ENCODE measurements at places on chromosomes 5 and 9.

DNA sequence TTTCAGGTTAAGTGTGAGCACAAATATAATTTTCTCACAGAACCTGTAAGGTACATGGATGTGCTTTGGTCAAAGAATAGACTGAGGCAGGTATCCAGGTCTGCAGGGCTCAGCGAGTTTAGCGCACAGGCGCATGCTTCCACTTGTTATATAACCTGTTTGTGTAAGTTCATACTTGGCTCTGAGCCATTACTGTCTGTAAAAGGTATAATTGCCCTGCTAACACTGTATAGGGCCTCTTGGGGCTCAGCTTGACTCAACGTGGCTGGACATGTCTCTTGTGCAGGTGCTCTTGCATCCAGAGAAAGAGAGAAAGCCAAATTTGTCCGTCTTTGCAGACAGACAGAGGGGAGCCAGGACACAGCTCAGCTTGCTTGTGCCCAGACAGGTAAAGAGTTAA, 759.6 kb downstream of the MTRR start:
- DNase-seq = peak; percentile 45

DNA sequence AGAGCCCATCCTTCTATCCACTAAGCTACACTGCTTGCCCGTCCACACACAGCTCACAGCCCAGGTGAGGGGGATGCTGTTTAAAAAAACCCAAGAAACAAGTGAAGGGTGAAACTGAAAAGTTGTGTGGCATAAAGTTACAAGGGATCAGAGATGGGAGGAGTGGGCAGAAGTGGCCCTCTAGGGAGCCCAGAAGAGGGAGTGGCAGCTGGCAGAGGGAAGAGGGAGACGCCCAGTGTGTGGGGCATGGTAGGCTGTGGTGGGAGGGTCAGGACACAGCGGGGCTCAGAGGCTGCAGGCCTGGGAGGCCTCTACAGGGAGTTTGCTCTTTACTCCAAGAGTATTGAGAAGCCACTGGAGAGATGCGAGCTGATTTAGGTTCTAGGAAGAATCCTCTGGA, 30.1 kb upstream of the HRH2 start:
- no peak for DNase-seq

DNA sequence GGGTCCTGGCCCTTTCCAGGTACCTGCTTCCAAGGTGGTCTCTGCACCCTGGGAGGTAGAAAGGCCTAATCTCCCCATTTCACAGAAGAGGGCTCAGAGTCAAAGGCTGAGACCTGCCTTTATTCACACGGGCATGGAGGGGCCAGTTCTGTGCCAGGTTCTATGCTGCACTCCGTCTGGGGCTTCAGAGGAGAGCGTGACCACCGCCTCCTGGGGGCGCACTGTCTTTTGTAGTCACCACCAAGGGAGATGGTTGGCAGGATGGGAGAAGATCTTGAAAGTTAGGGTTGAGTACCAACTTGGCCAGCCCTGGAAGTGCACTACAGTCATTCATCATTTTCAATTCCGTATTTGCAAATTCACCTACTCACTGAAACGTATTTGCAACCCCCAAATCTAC, 23.7 kb upstream of the PRDM12 start:
- no peak for DNase-seq

DNA sequence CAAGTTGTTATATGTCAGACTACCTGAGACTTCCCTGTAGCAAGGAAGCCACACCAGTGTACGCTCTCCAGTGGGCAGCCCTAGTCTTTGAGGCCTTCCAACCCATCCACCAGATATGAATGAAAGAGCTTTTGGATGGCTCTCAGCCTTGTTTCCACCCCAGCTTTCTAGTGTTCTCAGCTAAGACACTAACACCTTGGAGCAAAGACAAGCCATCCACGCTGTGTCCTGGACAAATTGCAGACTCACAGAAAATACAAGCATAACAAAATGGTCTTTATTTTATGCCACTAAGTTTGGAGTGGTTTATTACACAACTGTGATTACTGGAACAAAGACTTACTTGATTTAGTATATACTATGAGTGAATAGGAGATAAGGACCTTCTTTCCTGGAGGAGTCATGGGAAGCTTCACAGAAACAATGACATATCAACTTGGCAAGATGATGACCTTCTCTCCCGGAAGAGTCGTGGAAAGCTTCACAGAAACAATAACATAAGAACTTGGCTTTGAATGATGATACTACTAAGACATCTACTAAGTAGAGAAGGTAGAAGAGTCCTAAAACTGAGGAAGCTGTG, 134.0 kb upstream of the VCAN start:
- DNase-seq = no peak

DNA sequence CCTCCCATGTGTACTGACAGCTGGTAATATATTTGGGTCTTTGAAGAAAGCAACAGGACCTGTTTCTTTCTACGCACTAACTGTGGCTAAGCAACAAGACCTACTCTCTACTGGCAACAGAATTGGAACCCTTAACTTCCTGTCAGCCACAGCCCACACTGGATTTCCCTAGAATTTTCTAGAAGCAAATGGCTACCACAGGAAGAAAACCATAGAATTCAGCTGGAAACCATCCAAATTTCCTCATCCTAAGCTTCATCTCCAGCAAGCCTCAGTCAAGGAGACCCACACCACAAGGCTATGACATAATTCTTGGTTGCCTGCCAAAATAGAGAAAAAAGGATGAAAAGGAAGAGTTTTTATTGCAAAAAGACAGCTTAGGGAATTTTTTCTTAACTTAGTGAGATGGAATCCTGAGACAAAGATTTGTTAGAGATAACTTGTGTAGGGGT, 171.8 kb upstream of the TNC start:
- DNase-seq = peak; percentile 10

GRCh38 chr5:122743261-122743660, 31.6 kb upstream of the SNX2 start:
- no peak for DNase-seq

- DNase-seq = no peak
Observed at GRCh38 chr9:135739271-135740220, 37.6 kb downstream of the KCNT1 start.

GRCh38 chr5:6370580-6370979, 7.8 kb downstream of the MED10 start:
- no peak for DNase-seq

- DNase-seq = peak; percentile 72
Observed at GRCh38 chr9:134360897-134361296, 34.6 kb downstream of the RXRA start.

DNA sequence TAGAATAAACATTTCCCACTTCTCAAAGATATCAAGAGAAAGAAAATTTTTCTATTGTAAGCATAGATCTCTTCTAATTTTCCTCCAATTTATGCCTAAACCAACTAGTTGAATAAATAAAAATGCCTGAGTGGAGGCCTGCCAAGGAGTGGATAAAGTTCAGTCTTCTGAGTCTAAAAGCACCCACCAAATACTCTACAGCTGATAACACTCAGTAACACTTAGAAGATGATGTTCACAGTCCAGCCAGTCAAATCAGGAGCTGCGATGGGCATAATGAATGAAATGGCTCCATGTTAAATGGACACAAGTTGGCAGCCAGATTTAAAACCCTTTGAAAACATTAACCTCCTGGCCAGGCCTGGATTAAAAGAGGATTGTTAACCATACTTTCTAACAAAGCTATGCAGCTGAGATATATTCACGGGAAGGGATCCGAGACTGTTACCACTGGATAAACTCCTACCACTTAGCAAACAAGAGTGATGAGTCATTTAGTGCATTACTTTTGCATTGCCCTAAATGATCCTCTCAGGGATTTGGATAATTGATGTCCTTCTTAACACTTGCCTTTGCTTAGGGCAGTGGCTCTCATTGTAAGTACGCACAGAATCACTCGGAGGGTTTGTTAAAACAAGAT, 63.7 kb upstream of the CCDC112 start:
- DNase-seq = no peak

DNA sequence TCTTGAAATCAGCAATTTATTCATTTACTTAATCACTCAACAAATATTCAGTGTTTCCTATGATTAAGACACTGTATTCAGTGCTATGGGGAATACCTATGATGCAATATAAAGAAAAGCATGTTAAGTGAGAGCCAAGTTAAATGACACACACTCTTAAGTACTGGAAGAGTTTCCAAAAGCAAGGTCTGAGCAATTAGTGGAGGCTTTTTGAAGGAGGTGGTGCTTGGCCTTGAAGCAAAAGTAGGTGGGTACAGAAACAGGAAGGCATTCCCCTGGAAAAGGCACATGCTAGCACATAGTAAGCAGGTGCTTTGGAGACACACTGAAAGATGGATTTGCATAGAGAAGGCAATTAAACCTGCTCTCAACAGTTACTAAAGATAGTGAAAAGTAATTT, 4.0 kb downstream of the TSLP start:
- peak; percentile 90 for DNase-seq

GRCh38 chr5:81827500-81827899, 76.6 kb upstream of the SSBP2 start:
- DNase-seq = no peak

DNA sequence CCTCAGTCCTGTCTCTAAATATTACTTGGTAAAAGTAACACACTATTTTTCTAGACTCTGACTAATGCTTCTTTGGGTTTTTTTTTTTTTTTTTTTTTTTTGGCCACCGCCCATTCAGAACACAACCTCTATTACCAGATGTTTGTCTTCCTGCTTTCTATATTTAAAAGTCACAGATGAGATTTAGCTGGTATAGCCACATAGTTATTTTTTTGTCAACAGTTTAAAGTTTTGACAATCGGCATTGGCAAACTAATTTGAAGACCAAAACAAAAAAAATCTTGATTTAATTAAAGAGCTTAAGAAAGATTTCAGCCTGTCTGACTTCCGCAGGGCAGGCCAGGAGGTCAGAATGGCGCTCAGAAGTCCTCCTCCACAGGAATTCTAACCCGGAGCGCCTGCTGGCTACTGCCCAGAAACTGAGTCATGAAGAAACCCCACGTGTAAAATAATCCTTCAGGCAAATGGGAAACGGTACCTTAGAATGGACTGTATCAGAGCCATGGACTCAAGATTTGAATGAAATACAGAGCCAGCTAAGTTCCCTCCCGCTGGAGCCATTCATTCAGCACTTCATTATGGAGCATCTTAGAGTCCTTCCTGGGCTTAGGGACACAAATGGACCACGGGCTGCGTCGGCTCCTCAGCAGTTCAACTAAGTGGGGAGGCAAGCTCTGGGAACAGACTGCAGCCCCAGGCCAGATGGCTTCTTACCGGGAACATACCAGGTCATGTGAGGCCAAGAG, 55.6 kb downstream of the PTPDC1 start:
- DNase-seq = peak; percentile 97

DNA sequence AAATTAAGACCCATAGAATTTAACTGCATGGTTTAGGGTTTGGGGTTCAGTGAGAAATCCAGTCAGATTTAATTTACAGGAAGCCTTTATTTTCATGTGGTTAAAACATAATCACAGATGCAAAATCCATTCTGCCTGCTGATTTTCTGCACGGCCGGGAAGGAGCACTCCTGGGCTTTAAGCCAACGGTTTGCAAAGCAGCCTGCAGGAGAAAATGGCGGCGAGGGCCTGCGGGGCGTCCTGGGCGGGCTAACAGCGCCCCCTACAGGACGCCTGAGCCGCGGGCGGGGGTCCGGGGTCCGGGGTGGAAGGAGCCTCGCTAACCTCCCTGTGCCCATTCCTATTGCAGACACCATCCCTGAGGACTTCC, 47.6 kb downstream of the THBS4 start:
- peak; percentile 75 for DNase-seq

GRCh38 chr9:98485706-98486105, 223.0 kb downstream of the GABBR2 start:
- no peak for DNase-seq

- DNase-seq = no peak
Observed at GRCh38 chr5:113215401-113216060, 219.3 kb downstream of the TSSK1B start.

- peak; percentile 81 for DNase-seq
Observed at GRCh38 chr5:2670940-2671339, 80.5 kb downstream of the IRX2 start.

GRCh38 chr9:10059044-10059443, 553.8 kb downstream of the PTPRD start:
- peak; percentile 69 for DNase-seq

DNA sequence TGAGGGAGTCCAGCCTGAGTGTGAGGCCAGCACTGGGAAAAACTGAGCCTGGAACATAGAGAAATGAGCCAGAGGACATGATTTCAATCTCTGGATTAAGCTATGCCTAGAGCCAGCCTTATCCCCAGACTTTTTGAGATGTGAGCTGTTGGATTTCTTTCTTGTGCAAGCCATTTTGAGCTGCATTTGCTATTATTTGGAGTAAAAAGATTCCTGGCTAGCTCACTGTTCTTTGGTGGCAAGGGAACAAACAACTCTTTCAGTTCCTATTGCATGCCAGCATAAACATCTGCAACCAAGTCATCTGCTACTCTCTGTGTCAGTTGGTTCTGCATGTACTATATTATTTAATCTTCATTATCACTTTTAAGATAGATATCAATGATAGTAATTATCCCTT, 70.1 kb upstream of the MAN2A1 start:
- DNase-seq = no peak

DNA sequence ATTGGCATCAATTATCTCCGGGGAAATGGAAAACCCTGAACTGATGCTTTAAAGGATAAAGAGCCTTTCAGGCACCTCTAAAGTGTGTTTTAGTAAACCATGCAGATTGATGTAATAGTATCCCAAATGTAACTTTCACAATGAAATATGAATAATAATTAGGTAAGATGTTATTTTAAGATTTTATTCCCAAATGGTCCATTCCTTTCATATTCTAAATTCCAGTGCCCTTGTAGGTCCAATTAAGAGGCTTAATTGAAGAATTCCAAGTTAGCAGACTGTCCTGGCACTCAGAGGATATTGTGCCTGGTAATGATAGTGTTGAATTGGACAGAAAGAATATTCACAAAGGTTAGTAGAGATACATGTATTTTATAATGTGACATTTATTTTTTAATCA, 352.5 kb upstream of the NUDT12 start:
- DNase-seq = no peak

DNA sequence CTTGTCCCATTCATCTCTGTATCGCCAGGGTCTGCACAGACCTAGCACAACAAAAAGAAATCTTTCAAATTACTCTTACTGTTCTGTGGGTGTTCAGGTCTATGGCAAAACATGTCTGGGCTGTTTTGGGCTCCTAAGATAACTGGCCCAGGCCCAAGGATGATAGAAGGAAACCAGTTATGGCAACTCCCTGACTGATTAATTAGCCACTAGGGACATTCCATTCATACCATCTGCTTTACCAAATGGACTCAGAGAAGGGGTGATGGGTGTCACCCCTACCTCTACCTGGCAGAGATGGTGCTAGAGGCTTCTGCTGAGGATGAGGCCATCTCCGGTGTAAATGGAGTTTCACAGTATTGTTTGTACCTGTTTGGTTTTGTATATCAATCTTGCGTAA, 1.9 kb downstream of the SLC31A2 start:
- DNase-seq = peak; percentile 59

- no peak for DNase-seq
Observed at GRCh38 chr9:104143550-104143910, 49.4 kb downstream of the SMC2 start.

All from MCF 10A (cell line).